ENCODE measurements at places on chromosomes 1 and 21.
A peak's percentile ranks its signal among the peaks of the same experiment; 100 is the strongest.

- peaks cover 2% of the 10 kb centered on the region for H3K27me3 ChIP-seq
- H3K27ac ChIP-seq: no peak overlapping the region
- DNase-seq: no peak
- no peak overlapping the region for H3K4me3 ChIP-seq
- no peaks in the 10 kb centered on the region for H3K36me3 ChIP-seq
- no peaks in the 10 kb centered on the region for H3K4me1 ChIP-seq
These were observed 387.8 kb downstream of the KCNH1 start for GRCh38 chr1:210746024-210746731.

- DNase-seq: no peak
- H3K27ac ChIP-seq: no peak overlapping the region
- peaks cover 75% of the 10 kb centered on the region for H3K27me3 ChIP-seq
- H3K4me1 ChIP-seq: no peaks in the 10 kb centered on the region
- H3K36me3 ChIP-seq: peaks cover 7% of the 10 kb centered on the region
These were observed 4.0 kb downstream of the KRTAP10-12 start for GRCh38 chr21:44701023-44701400.

- peaks cover 3% of the 10 kb centered on the region for H3K27me3 ChIP-seq
- DNase-seq: peak; percentile 77
- peaks cover 6% of the 10 kb centered on the region for H3K4me1 ChIP-seq
- H3K36me3 ChIP-seq: no peaks in the 10 kb centered on the region
- no peak overlapping the region for H3K4me3 ChIP-seq
- no peak overlapping the region for H3K27ac ChIP-seq
These were observed 65.9 kb downstream of the NDUFS5 start for GRCh38 chr1:39091845-39092645.

DNA sequence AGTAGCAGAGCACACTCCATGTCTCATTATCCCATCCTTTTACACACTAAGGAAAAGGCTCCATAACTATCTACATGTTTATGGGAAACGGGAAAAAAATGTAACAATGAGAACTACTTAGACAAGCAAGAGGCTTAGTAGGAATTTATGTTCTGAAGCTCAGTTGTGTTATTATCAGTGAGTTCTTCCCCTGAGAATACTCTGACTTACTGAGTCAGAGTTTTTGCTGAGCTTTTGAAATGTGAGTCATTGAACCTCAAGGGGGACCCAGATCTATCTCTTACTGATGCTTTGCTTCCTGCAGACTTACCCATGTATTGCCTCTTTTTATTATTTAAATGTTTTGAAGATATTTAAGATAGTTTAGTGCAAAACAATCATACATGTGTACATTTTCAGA is 20.1 kb downstream of the CFHR5 start:
- H3K4me1 ChIP-seq: no peaks in the 10 kb centered on the region
- H3K36me3 ChIP-seq: no peaks in the 10 kb centered on the region
- H3K4me3 ChIP-seq: no peak overlapping the region
- peaks cover under 1% of the 10 kb centered on the region for H3K27me3 ChIP-seq

DNA sequence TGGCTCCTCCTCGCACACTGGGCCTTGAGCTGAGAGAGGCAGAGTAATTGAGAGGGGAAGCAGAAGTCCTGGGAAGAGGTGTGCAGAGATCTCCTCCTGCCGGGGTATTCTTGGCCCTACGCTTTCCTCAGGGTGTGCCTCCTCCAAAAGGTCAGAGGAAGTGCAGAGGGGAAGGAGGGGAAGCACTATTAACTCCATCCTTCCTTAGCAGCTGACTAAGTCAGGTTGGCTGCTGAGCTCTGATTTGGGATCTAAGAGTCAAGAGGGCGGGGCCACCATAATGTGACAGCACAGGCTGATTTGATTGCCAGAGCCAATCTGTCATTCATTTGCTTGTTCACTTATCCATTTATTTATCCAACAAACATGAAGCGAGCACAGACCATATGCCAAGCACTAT is 12.3 kb downstream of the ATP2B4 start:
- H3K4me3 ChIP-seq: no peak overlapping the region
- peaks cover 6% of the 10 kb centered on the region for H3K36me3 ChIP-seq
- H3K27ac ChIP-seq: peak overlapping the region; percentile 9
- H3K4me1 ChIP-seq: peaks cover 65% of the 10 kb centered on the region

- H3K36me3 ChIP-seq: no peaks in the 10 kb centered on the region
- H3K27me3 ChIP-seq: no peaks in the 10 kb centered on the region
- H3K4me3 ChIP-seq: no peak overlapping the region
- DNase-seq: no peak
These were observed 21.8 kb upstream of the HSD3B1 start for GRCh38 chr1:119485201-119485600.

GRCh38 chr1:184634296-184634695 is 120.4 kb downstream of the EDEM3 start:
- H3K4me1 ChIP-seq: no peaks in the 10 kb centered on the region
- H3K36me3 ChIP-seq: no peaks in the 10 kb centered on the region
- H3K4me3 ChIP-seq: no peak overlapping the region
- DNase-seq: no peak
- H3K27me3 ChIP-seq: peaks cover 11% of the 10 kb centered on the region
- H3K27ac ChIP-seq: no peak overlapping the region

Data from activated CD4-positive, alpha-beta memory T cell treated with anti-CD3 and anti-CD28 coated beads for 36 hours (primary cell).